ENCODE measurements at places on chromosomes 4 and X.

GRCh38 chr4:87932718-87933141 is 42.8 kb upstream of the SPP1 start:
- no peak for ATAC-seq

DNA sequence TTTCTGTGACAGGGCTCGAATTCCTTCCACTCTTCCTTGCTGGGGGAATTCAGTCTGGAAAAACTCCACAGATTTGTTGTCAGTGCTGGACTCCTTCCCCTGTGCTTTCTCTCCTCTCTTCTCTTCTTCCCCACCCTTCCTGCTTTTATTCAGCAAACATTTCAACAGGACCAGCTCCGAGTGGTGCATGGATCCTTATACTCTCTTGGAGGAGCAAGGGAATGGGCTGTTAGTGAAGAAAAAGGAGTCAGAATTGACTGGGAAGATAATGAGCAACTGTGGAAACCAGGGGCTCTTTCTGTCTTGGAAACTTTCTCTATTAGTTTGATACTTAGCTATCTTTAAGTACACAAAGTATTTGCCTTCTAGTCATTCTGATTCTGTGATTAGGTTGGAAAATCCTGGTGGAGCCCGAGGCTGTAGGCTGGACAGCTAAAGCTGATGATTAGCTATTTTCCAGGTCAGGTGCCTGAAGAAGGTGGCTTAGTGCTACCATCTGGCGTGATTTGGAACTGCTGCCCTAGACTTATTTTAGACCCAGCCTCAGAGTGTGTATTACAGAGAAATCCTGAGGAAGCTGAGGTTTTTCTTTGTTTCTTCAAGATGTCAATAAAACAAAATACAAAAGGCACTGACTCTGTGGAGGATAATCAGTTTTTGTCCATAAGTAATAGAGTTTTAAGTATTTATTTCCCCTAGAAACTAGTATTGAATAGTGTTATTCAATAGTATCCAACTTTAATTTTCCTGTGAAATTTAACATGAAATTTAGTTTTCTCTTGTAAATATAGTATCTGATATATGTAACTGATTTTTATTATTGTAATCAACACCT is 38.4 kb downstream of the NAP1L5 start:
- ATAC-seq, result peak; percentile 92

DNA sequence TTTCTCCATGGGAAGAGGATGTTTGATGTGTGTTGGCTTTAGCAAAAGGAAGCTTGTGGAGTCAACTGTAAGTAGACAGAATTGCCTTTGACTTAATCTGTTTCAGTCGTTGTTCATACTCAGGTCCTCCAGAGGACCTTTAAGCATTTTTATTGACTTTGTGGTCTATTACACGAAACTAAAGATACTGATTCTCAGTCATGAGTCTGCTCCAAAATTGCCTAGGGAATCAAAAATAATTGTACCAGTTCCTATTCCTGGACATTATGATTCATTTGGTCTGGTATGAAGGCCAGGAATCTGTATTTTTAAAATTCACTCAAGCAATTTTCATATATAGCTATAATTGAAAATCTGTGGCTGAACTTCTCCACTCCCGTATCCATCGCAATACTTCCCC is 38.6 kb downstream of the AR start:
- no peak for ATAC-seq

DNA sequence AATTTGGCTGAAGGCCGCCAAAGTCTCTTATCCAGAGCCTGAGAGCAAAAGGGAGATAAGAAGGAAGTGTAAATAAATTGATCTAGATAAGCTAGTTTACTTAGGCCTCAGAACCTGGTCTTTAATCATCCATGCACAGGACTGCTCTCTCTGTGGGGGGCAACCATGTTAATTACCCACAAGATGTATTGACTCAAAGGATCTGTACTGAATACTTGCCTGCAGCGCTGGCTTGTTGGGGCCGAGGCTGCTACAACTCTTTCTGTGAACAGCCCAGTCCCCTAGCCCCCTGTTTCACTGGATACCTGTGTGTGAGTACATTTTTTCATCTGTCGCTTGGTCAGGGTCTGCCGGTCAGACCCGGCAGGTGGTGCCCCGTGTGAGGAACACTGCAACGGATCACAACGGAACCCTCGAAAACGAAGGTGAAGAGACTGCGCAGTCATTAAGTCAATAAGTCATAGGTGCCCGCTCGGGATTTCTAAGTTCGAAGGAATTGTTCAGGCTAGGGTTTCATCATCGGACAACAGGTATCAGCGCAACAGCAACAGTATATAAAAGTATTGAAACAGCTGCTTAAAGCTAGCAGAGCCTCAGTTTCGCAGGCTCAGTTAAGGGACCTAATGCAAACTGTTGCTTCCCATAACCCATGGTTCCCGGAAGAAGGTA is 8.3 kb downstream of the MAGEA11 start:
- no peak for ATAC-seq

- ATAC-seq, result no peak
Observed at GRCh38 chr4:32061916-32062315, 1341.7 kb downstream of the PCDH7 start.

- ATAC-seq, result peak; percentile 85
Observed at GRCh38 chr4:153249199-153250041, 45.2 kb downstream of the TRIM2 start.

- no peak for ATAC-seq
Observed at GRCh38 chr4:14267373-14268060, 640.0 kb upstream of the BOD1L1 start.

GRCh38 chrX:65985922-65986588 is 53.8 kb downstream of the VSIG4 start:
- ATAC-seq, result peak; percentile 96

GRCh38 chrX:112841820-112842157 is 1.2 kb upstream of the AMOT start:
- ATAC-seq, result no peak

DNA sequence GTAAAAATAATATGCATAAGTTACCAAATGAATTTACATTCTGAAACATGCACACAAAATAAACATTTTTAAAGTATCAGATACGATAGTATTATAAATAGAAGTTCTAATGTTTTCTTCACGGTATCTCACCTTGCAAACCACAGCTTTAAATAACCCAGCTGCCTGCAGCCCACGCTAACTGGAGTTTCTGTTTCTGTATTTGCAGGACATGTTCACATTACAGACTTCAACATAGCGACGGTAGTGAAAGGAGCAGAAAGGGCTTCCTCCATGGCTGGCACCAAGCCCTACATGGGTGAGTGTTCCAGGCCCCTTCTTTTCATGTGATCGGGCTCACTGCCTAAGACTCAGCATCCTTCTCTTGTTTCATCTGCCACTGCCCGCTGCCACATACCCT is 291.7 kb downstream of the EVC2 start:
- no peak for ATAC-seq

DNA sequence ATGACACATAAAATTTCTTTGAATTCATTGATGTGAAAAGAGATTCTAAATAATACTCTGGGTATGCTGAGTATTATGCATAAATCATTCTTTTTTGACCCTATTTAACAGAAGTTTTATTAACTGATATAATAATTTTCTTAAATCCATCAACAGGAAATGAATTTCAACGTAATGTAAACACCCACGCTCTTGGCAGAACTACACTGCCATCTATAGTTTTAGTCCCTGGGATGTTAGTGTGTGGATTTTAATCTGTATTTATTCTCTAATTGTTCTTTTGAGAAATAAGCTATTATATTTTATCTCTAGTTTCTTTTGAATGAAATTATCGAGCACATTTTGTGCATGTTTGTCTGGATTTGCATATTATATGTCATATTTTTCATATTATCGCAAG is 666.8 kb upstream of the NDST4 start:
- ATAC-seq, result no peak

GRCh38 chr4:99400831-99401230 is 34.3 kb downstream of the ADH7 start:
- ATAC-seq, result no peak

- ATAC-seq, result no peak
Observed at GRCh38 chr4:74297539-74297938, 10.7 kb upstream of the EPGN start.

Measured in esophagus mucosa (tissue), 1 donor.